CD4-positive, alpha-beta T cell treated with Interleukin-6 for 4 hours (primary cell): ENCODE measurements at places on chromosomes 3 and 15.

- no peak for DNase-seq
These were observed 121.5 kb upstream of the LIPC start for GRCh38 chr15:58309963-58310928.

DNA sequence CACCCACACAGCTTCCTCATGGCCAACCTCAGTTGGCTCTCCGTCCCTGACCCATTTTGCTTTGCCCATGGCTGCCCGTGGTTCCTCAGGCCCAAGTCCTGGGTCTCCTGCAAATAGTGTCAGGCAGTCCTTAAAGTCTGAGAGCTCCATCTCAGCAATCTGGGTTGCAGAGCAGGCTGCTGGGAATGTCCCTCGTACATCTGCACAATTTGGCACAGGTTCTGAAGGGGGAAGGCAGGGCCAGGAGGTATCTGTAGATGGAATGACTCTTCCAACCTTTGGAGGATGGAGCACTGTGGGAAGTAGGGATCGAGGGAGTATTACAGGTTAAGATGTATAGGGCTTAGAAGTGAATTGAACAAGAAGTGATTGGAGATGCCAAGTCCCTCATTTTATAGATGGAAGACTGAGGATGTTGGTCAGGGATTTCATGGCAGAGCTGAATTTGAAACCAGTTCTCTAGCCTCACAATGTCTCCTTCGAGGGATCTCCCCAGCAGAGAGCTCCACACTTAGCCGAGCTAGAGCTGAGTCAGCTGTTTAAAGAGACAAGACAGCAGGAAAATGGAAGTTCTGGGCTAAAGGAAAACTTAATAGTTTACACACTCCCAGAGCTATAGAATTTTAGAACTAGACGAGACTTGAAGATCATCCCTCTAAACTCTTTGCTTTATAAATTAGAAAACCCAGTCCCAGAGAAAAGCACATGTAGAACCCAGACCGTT is 9.2 kb downstream of the CKMT1A start:
- DNase-seq, result no peak

GRCh38 chr3:105647047-105647446 is 221.8 kb downstream of the CBLB start:
- DNase-seq, result no peak

- no peak for DNase-seq
These were observed 8.3 kb upstream of the SPICE1 start for GRCh38 chr3:113523241-113523640.

- no peak for DNase-seq
These were observed 28.6 kb downstream of the IL5RA start for GRCh38 chr3:3081381-3082233.

DNA sequence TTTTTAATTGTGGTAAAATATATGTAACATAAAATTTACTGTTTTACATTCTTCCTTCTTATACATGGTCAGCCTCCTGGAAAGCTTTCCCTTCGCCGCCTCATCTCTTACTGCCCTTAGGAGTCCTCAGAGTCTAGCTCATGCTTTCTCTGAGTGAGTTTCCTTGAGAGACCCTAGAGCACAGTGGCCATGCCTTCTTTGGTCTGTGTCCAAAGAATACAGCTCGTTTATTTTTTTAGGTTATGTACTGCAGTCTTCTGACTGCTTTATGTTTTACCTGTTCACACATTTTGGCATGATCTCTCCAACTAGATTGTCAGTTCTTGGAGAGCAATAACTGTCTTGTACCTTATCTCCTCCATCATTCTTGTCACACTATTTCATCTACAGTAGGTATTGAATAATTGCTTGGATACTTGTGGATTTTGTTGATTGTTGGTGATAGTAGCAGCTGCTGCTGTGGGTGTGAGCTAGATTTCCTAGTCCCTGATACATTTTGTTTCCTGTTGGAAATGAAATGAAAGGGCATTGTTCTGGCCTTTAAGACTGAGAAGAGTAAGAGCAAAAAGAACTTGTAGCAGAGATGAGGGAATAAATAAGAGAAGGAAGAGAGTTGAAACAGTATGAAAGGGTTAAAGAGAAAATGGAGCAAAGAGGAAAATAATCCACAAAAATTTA is 10.9 kb downstream of the ARIH2 start:
- no peak for DNase-seq

DNA sequence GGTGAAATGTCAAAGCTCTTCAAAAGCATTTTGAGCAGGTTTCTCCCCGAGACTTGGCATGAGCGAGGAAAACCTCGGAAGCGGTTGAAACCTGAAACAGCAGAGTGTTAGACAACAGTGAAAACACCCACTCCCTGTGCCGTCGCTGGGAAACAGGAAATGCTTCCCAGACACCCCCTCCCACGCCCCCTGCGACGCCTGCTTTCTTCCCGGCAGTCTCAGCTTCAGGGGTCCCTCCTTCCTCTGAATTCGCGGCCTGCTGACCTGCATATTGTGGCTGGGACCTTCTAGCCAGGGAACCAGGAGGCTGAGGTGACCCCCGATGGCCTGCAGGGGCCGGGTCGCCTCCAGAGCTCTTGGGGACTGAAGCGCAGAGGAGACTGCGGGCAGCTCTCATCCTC is 250.6 kb upstream of the LYSMD4 start:
- no peak for DNase-seq

- DNase-seq, result no peak
These were observed 241.1 kb downstream of the RYR3 start for GRCh38 chr15:33551860-33552259.

GRCh38 chr3:143060906-143061305 is 58.7 kb upstream of the CHST2 start:
- no peak for DNase-seq

DNA sequence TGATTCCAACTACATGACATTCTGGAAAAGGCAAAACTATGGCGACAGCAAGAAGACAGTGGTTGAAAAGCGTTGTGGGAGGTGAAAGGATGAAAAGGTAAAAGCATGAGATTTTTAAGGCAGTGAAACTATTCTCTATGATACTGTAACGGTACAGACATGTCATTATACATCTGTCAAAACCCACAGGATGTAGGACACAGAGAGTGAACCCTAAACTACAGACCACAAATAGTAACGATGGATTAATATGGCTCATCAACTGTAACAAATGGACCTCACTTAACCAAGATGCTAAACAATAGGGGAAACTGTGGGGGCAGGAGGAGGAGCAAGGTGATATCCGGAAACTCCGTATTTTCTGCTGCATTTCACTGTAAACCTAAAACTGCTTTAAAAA is 39.1 kb downstream of the MYO9A start:
- DNase-seq, result no peak

DNA sequence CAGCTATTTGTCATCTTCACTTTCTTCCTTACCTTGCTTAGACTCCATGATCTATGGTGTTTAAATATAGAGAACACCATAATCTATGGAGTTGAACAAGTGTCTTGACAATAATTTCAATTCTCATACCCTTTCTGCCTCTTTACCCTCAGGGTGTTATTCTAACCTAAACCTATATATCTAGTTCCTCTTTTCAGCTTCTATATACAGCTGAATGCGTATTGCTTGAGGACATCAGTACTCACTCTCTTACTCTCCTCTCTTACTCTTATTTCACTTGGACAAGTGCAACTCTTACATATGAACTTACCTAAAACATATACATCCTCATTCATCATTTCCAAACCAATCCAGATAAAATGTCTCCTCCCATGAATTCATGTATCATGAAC is 187.1 kb downstream of the RAP2B start:
- DNase-seq, result no peak

GRCh38 chr3:149152420-149152819 is 23.0 kb downstream of the HPS3 start:
- no peak for DNase-seq

GRCh38 chr3:174859114-174859735 is at the start of gene NAALADL2:
NAALADL2 (plus strand) TSS chr3:174859334.
- no peak for DNase-seq

DNA sequence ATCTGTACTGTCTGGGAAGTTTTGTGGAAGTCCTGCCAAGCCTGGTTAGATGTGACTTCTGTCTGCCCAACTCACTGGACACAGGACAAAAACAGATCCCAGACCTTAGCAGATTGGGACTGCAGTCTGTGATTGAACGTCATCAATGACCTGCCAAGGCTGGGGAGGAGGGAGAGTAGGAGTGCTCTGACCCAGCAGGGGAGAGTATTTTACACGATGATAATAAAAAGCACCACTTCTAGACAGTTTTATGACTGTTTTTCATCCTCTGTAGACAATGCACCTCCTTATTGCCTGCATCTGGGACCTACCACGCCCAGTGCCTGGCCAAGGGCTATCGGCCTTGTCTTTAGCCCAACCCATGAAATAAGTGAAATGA is 102.3 kb upstream of the NR2E3 start:
- DNase-seq, result no peak

DNA sequence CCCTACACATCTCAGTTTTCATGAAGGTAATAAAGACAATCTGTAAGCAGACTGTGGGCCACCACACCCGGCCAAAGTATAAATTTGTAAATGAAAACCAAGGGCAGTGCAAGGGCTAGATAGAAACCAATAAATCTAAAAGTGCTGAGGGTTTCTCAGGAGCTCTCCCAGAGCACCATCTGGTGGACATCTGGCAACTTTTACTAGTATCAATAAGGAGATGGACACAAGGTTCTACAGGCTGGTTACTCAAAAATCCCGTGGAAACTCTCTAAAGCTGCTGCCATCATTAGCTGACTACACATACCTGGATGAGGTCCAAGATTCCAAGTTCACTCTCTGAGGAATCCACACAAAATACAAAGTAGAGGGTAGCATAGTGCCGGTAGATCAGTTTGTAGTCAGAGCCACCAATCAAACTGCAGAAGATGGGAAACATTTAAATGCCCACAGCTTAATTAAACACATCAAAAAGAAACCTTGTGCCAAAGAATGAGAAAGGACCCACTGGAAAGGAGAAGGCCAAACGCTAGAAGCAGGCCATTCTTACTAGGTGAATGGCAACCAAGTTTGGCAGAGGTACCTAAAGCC is 5.5 kb downstream of the AP3S2 start:
- DNase-seq, result no peak

DNA sequence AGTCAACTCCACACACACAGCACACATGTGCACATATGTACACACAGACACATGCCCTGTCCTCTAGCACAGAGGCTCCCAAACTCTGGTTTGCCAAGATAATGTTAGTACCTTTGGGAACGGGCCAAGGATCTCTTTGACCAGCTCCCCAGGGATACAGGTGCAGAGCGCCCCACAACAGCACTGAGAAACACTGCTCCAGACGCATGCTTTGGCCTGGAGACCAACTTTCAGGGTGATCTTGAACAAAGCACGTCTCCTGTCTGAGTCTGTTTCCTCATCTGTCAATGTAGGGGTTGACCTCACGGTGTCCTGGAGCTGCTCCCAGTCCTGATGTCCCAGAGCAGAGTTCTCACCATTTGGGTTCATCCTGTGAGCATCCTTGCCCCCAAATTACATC is 15.9 kb upstream of the SKOR1 start:
- DNase-seq, result no peak
